ENCODE measurements at places on chromosomes 4 and X. TPM values are rescaled to one million over a fixed set of nuclear protein-coding genes. Genes with fewer than 3 reads are reported as not detected.

DNA sequence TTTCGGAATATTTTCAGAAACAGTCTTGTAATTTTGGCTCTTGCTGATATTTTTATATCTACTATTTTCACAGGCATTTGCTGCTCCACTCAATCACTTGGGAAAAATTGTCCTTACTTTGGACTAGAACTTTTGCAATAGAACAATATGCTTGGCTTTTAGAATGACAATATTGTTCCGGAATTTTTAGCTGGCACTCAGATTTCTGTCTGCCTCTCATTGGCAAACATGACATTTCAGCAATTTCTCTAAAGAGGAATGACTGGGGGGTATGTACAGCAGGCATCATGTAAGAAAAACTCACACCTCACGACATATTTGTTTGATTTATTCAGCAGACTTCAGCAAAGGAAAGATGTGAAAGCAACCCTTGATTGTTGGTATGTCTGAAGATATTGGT is 243.6 kb upstream of the GPRIN3 start:
- DNase-seq: no peak

- no peak for DNase-seq
Measured at GRCh38 chr4:121100093-121100775, 27.9 kb upstream of the NDNF start.

DNA sequence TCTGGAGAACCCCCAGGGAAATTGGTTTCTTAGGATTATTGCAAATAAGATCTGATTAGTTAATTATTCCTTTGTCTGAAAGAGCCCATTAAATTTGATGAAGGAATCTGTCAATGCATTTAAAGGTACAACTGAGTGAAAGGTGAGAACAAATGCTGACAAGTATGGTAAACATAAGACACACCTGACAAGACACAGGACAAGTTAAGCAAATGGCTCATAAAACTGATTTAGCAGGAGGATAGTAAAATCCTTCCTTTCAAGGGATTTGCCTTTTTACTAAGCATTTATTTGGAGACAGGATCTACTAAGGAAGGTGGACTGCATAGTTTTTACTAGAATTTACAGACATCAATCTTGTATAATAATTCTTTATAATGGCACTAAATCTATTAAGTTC is 553.9 kb downstream of the SPRY1 start:
- DNase-seq: no peak

TKTL1 gene
- 14.0 TPM for total RNA-seq

- no peak for DNase-seq
Measured at GRCh38 chr4:165785337-165785736, 87.7 kb upstream of the TLL1 start.

DNA sequence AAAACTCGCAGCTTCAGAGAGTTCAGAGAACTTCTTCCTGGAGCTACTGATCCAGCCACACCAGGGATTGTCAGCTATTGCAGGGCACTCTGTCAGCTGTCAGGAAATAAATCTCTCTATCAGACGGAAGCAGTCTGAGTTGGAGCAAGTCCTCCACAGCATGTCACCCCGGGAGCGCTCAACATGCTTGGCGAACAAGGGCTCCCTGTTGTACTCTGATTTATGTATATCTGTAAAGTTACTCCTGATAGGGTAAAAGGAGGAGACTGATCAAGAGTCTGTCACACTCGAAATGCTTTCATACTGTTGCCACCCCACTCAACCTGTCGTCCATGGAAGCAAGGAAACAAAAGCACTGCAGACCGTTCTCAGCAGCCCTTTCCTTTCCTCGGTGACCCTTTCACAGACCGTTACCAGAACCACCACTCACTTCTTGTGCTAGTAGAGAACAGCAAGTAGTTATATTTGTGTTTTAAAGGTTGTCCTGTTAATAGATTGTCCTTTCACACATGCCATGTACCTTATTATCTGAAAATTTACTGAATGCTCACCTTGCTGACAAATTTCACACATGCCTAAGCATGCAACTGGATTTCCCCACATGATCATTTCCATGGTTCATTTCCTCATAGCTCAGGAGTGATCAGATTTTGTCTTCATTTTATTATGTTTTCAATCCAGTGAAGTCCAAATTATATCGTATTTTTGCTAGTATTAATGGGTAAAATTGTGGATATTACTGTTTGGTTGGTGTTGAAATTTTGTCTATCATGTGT is 2108.9 kb upstream of the TENM3 start:
- DNase-seq: no peak

GRCh38 chr4:176879380-176880116 is 86.8 kb upstream of the VEGFC start:
- no peak for DNase-seq
